ENCODE measurements at places on chromosomes 3 and 15. TPM values are rescaled to one million over a fixed set of nuclear protein-coding genes. Genes with fewer than 3 reads are reported as not detected.

NEK10 gene
- 11.4 TPM for total RNA-seq

DNA sequence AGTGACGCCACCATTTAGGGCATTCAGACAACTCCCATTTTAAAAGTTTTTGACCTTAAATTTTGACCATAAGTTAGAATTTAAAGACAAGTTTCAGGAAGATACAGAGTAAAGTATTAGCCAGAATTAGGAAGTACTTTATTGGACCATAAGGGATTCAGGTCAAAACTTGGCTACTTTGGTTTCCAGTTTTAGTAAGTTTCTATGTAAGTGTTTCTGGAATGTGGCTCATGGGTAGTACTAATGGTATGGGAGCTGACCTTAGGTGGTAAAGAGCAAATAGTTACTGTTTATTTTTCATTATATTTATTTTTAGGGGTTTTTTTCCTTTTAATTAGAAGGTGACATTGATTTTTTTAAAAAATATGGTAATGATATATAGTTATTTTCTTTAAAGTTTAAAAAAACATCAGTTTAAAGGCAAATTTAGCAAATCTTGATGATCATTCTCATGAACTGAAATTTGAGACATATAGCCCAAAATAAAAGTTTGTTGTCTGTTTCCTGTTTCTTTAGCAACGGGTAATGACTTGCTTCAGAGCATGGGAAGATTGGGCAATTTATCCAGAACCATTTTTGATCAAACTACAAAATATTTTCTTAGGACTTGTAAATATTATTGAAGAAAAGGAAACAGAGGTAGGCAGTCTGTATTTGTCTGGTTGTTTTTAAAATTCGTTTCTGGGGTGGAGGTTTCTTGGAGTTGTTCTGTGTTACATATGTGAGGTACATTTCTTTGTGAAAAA lies 34.3 kb downstream of the U2SURP start:
- DNase-seq = no peak

DNA sequence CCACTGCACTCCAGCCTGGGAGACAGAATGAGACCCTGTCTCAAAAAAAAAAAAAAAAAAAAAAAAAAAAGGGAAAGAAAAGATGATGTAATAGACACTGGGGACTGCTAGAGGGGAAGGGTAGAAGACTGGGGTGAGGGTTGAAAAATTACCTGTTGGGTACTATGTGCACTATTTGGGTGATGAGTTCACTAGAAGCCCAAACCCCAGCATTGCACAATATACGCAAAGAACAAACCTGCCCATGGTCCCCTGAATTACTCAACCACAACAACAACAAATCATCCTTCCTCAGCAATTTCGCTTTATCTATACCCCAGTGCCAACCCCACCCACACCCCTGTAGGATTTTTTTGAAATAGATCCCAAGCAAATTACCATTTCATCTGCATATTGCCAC lies 13.5 kb downstream of the NIPA1 start:
- DNase-seq = no peak

AMIGO3 gene
- not detected for total RNA-seq

SLCO3A1 gene
- total RNA-seq = 4.6 TPM

- no peak for DNase-seq
Observed at GRCh38 chr3:185279587-185280138, 25.8 kb upstream of the EHHADH start.

- no peak for DNase-seq
Observed at GRCh38 chr15:101172501-101173071, 79.3 kb downstream of the CHSY1 start.

CISH gene
- 2.1 TPM for total RNA-seq

- DNase-seq = no peak
Observed at GRCh38 chr3:185176750-185177359, 24.0 kb upstream of the C3orf70 start.

GOLGA8R gene
- total RNA-seq = 6.9 TPM

Measured in sigmoid colon (tissue), 7 donors.